T-cell (primary cell): ENCODE measurements at places on chromosomes 6 and 20.

GRCh38 chr6:3405679-3406078 lies 51.2 kb downstream of the SLC22A23 start:
- no peak for DNase-seq
- no peak overlapping the region for H3K4me3 ChIP-seq
- H3K27ac ChIP-seq, result no peak overlapping the region
- peaks cover under 1% of the 10 kb centered on the region for H3K4me1 ChIP-seq
- no peaks in the 10 kb centered on the region for H3K27me3 ChIP-seq

GRCh38 chr6:74902089-74902488 lies 303.8 kb downstream of the COL12A1 start:
- no peaks in the 10 kb centered on the region for H3K4me1 ChIP-seq
- no peak overlapping the region for H3K4me3 ChIP-seq
- no peak for DNase-seq
- H3K36me3 ChIP-seq, result no peaks in the 10 kb centered on the region
- no peak overlapping the region for H3K27ac ChIP-seq
- no peaks in the 10 kb centered on the region for H3K27me3 ChIP-seq

- peak overlapping the region; percentile 90 for H3K4me3 ChIP-seq
- DNase-seq, result no peak
- peaks cover 39% of the 10 kb centered on the region for H3K36me3 ChIP-seq
- peak overlapping the region; percentile 97 for H3K27ac ChIP-seq
- H3K27me3 ChIP-seq, result no peaks in the 10 kb centered on the region
- peaks cover 24% of the 10 kb centered on the region for H3K4me1 ChIP-seq
Measured at GRCh38 chr6:31663961-31664789, 622 bp downstream of the GPANK1 start.

DNA sequence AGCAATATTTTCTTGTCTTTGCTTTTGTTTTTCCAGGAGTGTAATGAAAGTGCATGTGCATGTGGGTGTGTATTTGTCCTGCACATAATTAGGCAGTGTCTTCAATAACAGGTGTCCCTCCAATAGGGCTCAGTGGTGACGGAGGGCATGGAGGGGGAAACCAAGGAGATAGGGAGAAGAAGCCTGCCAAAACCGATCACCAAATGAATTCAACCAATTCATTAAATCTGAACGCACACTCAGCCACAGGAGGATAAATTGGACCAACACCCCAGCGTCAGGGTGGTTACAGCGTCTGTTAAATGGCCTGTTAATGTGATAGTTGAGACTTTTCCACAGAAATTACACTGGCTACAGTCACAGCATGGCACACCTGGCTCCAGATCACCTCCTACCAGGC lies 527.6 kb downstream of the CD83 start:
- peaks cover 3% of the 10 kb centered on the region for H3K4me1 ChIP-seq
- H3K27me3 ChIP-seq, result no peaks in the 10 kb centered on the region
- no peak for DNase-seq
- no peak overlapping the region for H3K4me3 ChIP-seq

- no peaks in the 10 kb centered on the region for H3K36me3 ChIP-seq
- no peak overlapping the region for H3K4me3 ChIP-seq
- DNase-seq, result no peak
- no peaks in the 10 kb centered on the region for H3K4me1 ChIP-seq
- no peak overlapping the region for H3K27ac ChIP-seq
Measured at GRCh38 chr20:54346276-54346675, 129.1 kb upstream of the DOK5 start.

- H3K4me1 ChIP-seq, result no peaks in the 10 kb centered on the region
- H3K27ac ChIP-seq, result no peak overlapping the region
- DNase-seq, result no peak
Measured at GRCh38 chr6:81767163-81767891, 14.8 kb upstream of the TENT5A start.

- peaks cover 7% of the 10 kb centered on the region for H3K27me3 ChIP-seq
- no peaks in the 10 kb centered on the region for H3K36me3 ChIP-seq
- H3K4me1 ChIP-seq, result no peaks in the 10 kb centered on the region
- H3K4me3 ChIP-seq, result no peak overlapping the region
Measured at GRCh38 chr6:56567501-56567900, 75.2 kb downstream of the DST start.

- H3K4me1 ChIP-seq, result no peaks in the 10 kb centered on the region
- H3K27ac ChIP-seq, result no peak overlapping the region
- no peaks in the 10 kb centered on the region for H3K36me3 ChIP-seq
- no peak overlapping the region for H3K4me3 ChIP-seq
Measured at GRCh38 chr6:75317503-75318206, 33.1 kb upstream of the TMEM30A start.

DNA sequence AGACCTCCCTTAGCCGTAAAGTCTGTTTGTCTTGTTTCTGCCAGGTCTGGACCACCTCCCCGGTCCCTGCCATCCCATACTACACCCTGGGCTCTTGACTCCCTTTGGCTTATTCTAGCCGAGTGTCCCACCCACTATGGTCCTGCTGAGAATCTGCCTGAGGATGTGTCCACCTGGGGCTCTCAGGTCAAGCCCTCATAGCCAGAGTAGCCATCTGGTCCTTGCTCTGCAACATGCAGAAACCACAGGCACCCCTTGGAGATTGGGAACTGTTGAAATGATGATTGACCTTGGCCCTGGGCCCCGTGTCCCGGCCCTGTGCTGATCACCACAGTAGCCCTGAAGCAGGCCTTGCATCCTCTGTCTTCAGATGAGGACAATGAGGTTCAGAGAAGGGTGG lies 44.0 kb downstream of the VSTM2L start:
- no peak overlapping the region for H3K27ac ChIP-seq
- no peak overlapping the region for H3K4me3 ChIP-seq
- peaks cover 7% of the 10 kb centered on the region for H3K27me3 ChIP-seq
- no peaks in the 10 kb centered on the region for H3K36me3 ChIP-seq

GRCh38 chr6:107977283-107977682 lies 19.3 kb upstream of the SEC63 start:
- no peak for DNase-seq
- peaks cover 5% of the 10 kb centered on the region for H3K27me3 ChIP-seq
- H3K27ac ChIP-seq, result no peak overlapping the region
- H3K4me3 ChIP-seq, result no peak overlapping the region
- no peaks in the 10 kb centered on the region for H3K4me1 ChIP-seq
- no peaks in the 10 kb centered on the region for H3K36me3 ChIP-seq

- no peak for DNase-seq
- H3K4me3 ChIP-seq, result no peak overlapping the region
- H3K27ac ChIP-seq, result no peak overlapping the region
- H3K27me3 ChIP-seq, result no peaks in the 10 kb centered on the region
- no peaks in the 10 kb centered on the region for H3K36me3 ChIP-seq
Measured at GRCh38 chr6:52059821-52060220, 27.6 kb downstream of the PKHD1 start.

GRCh38 chr6:72084992-72085569 lies 198.7 kb downstream of the RIMS1 start:
- no peaks in the 10 kb centered on the region for H3K27me3 ChIP-seq
- no peak for DNase-seq
- no peak overlapping the region for H3K4me3 ChIP-seq
- no peaks in the 10 kb centered on the region for H3K4me1 ChIP-seq

DNA sequence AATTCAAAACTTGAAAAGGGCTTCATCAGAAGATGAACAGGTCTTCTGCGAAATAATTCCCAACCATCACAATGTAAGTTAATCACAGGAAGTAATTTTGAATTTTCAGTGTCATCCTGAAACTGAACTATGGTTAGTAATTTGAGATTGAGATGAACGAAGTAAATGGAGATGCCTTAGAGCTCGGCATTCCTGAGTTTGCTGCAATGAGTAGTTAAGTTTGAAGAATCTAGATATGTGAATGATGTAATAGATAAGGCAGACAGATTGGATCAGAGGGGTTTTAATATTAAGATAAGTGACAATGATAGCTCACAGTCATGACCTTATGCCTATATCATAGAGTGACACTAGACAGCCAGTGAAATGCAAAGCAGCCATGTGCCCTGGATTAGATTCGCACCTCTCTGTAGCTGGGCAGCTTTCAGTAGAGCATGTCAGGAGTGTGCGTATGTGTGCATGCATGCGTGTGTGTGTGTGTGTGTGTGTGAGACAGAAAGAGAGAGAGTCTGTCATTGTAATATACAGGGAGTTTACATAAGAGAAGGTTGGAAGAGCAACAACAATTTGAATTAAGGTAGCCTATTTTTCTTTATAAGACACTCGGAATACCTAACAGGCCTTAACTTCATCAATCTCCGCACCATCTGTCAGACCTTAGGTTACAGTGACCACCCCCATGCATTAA lies 233.0 kb downstream of the GMPR start:
- no peak for DNase-seq
- H3K27ac ChIP-seq, result no peak overlapping the region
- H3K4me3 ChIP-seq, result no peak overlapping the region
- peaks cover 24% of the 10 kb centered on the region for H3K4me1 ChIP-seq
- H3K36me3 ChIP-seq, result no peaks in the 10 kb centered on the region
- H3K27me3 ChIP-seq, result no peaks in the 10 kb centered on the region

GRCh38 chr6:10529231-10529801 lies 8.2 kb downstream of the GCNT2 start:
- no peaks in the 10 kb centered on the region for H3K4me1 ChIP-seq
- H3K27ac ChIP-seq, result peak overlapping the region; percentile 39
- no peaks in the 10 kb centered on the region for H3K27me3 ChIP-seq
- H3K4me3 ChIP-seq, result peak overlapping the region; percentile 42
- H3K36me3 ChIP-seq, result no peaks in the 10 kb centered on the region
- no peak for DNase-seq

- peaks cover 3% of the 10 kb centered on the region for H3K4me1 ChIP-seq
- H3K4me3 ChIP-seq, result no peak overlapping the region
- H3K27ac ChIP-seq, result no peak overlapping the region
- H3K36me3 ChIP-seq, result no peaks in the 10 kb centered on the region
- no peak for DNase-seq
Measured at GRCh38 chr6:163710532-163711470, 296.3 kb downstream of the QKI start.

- H3K36me3 ChIP-seq, result peaks cover 9% of the 10 kb centered on the region
- H3K27me3 ChIP-seq, result no peaks in the 10 kb centered on the region
- no peak overlapping the region for H3K27ac ChIP-seq
- H3K4me1 ChIP-seq, result peaks cover 17% of the 10 kb centered on the region
- no peak for DNase-seq
Measured at GRCh38 chr6:158042245-158042798, 60.7 kb downstream of the SYNJ2 start.

DNA sequence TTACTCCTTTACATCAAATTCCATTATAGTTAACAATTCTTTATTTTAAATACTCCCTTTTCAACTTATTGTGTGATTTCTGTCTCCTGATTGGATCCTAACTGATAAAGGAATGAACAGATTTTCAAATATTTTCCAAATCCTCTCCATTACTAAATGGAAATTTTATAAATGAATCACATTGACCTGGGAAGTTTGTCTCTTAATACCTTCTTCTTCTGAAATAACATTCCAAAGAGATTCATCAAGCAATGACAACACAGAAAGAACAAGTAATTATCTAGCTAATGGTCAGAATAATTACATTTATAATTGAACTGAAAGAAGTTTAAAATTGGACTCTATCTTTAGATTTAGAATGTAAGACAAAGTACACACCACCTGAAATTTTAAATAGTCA lies 515.4 kb upstream of the PTCHD4 start:
- no peaks in the 10 kb centered on the region for H3K4me1 ChIP-seq
- H3K36me3 ChIP-seq, result no peaks in the 10 kb centered on the region
- no peaks in the 10 kb centered on the region for H3K27me3 ChIP-seq
- no peak for DNase-seq

GRCh38 chr6:160146454-160147145 lies 25.0 kb downstream of the SLC22A1 start:
- no peak for DNase-seq
- H3K4me1 ChIP-seq, result no peaks in the 10 kb centered on the region
- H3K27me3 ChIP-seq, result no peaks in the 10 kb centered on the region
- no peaks in the 10 kb centered on the region for H3K36me3 ChIP-seq

- no peaks in the 10 kb centered on the region for H3K27me3 ChIP-seq
- H3K27ac ChIP-seq, result no peak overlapping the region
- peaks cover 34% of the 10 kb centered on the region for H3K4me1 ChIP-seq
- no peak overlapping the region for H3K4me3 ChIP-seq
- DNase-seq, result peak; percentile 34
Measured at GRCh38 chr20:32832664-32833063, 12.9 kb downstream of the MAPRE1 start.

- no peaks in the 10 kb centered on the region for H3K36me3 ChIP-seq
- H3K4me3 ChIP-seq, result no peak overlapping the region
- H3K4me1 ChIP-seq, result peaks cover 13% of the 10 kb centered on the region
- H3K27ac ChIP-seq, result no peak overlapping the region
- H3K27me3 ChIP-seq, result no peaks in the 10 kb centered on the region
- DNase-seq, result no peak
Measured at GRCh38 chr6:139285590-139285989, 6.2 kb downstream of the TXLNB start.

DNA sequence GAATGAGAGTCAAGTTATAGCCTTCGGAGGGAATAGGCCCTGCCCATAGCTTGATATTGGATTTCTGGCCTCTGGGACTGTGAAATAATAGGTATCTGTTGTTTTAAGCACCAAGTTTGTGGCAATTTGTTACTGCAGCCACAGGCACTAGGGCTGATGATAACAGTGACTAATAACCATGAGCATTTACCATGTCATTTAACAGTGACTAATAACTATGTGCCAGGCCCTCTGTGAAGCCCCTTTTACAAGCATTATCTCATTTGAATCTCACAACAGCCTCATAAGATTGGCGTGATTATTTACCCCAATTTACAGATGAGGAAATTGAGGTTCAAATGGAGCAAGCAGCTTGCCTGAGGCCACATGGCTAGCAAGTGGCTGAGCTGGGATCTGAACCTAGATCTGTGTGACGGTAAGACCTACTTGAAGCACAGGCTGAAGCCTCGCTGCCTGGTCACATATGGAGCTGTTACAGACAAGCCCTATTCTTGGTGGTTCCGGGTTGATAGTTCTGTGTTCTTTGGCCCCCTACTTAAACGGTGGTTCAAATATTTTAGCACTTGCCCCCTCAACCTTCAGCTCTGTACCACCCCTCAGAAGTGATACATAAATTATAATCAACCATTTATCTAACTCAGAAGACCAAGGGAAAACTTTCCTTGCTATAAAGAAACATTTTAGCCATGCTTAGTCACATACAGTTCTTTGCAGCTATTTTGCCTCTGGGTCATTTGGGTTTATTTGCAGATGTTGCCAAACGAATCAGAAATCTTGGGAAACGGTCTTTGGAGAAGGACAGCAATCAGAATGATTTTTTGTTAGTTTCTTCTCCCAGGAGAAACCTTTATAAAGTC lies 98.3 kb downstream of the ELOVL5 start:
- H3K36me3 ChIP-seq, result no peaks in the 10 kb centered on the region
- no peaks in the 10 kb centered on the region for H3K27me3 ChIP-seq
- H3K4me3 ChIP-seq, result no peak overlapping the region
- no peak for DNase-seq

- H3K27ac ChIP-seq, result no peak overlapping the region
- H3K4me3 ChIP-seq, result no peak overlapping the region
- H3K4me1 ChIP-seq, result no peaks in the 10 kb centered on the region
Measured at GRCh38 chr20:21027569-21027968, 78.6 kb downstream of the LINC00237 start.

- no peaks in the 10 kb centered on the region for H3K4me1 ChIP-seq
- H3K36me3 ChIP-seq, result no peaks in the 10 kb centered on the region
- no peak overlapping the region for H3K27ac ChIP-seq
- no peaks in the 10 kb centered on the region for H3K27me3 ChIP-seq
- DNase-seq, result no peak
- no peak overlapping the region for H3K4me3 ChIP-seq
Measured at GRCh38 chr6:138541823-138542481, 42.7 kb upstream of the NHSL1 start.

GRCh38 chr20:3420211-3420707 lies 12.8 kb upstream of the DNAAF9 start:
- H3K27ac ChIP-seq, result peak overlapping the region; percentile 47
- DNase-seq, result peak; percentile 20
- no peaks in the 10 kb centered on the region for H3K4me1 ChIP-seq
